Peyer's patch (tissue), 4 donors: ENCODE measurements at places on chromosomes 5 and 9.

- DNase-seq, result no peak
Observed at GRCh38 chr9:15513335-15513734, 2.6 kb upstream of the PSIP1 start.

DNA sequence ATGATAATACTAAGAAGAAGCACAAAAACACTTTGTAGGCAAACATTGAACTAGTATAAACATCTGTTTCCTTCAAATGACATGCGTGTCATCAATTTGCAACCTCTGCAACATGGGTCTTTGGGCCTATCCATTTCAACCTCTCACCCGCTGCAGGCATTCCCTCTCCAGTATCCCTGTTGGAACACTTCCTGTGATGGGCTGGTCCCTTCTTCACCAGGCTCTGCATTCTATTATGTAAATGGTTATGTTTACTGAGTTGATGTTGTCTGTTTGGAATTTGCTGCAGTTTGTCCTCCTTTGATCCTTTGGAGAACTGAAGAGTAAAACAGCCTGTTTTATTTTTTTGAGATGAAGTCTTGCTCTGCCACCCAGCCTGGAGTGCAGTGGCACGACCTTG, 16.6 kb upstream of the TBC1D2 start:
- no peak for DNase-seq

- no peak for DNase-seq
Observed at GRCh38 chr9:136222166-136222905, 17.4 kb upstream of the LHX3 start.

DNA sequence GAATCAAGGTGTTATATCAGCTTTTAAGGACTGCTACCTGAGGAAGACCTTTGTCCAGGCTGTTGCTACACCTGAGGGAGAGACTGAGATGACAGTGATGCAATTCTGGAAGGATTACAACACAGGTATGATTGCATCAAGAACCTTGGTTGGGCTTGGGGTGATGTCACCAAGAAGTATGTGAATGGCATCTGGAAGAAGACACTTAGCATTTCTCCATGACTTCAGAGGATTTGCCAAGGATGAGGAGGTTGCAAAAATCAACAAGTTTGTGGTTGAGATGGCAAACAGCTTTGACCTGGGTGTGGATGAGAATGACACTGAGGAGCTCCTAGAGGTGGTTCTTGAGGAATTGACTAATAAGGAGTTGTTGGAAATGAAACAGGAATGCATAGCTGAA, 67.9 kb upstream of the PANK3 start:
- DNase-seq, result no peak

DNA sequence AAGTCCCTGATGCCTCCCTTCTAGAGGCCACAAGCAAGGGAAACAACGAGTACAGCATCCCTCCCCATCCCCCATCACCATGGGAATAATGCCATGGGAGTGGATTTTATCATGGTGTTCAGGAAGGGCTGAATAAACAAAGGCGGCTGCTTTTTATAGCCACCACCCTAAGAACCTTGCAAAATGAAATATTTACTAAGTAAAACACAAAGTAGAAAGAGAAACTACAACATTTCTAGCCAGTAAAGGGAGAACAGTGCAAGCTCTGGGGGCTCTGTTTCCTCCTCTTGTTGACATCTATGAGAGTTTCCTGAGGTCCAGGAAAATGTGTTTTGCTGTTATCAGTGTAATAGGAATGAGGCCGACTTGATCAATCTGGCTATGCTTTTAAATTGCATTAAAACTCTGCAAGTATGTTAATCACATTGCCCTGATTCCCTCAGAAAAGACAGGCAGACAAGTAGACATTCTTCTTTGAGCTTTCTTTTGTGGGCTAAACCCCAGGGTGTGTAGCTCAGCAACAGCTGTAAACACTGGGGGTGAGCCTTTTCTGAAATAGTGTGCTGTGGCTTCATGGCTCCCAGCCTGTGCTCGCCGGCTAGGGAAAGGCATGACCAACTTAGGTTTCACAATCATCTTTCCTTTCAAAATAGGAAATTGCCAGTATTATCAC, 31.1 kb downstream of the SV2C start:
- DNase-seq, result no peak

GRCh38 chr9:91690540-91691249, 259.3 kb downstream of the ROR2 start:
- DNase-seq, result no peak
